HepG2 (cell line): ENCODE measurements at places on chromosomes 7 and 10.

GRCh38 chr7:82414389-82414788 is 29.2 kb downstream of the CACNA2D1 start:
- no peaks in the 10 kb centered on the region for H3K36me3 ChIP-seq
- no peaks in the 10 kb centered on the region for H3K27me3 ChIP-seq
- H3K27ac ChIP-seq, result no peak overlapping the region
- no peaks in the 10 kb centered on the region for H3K4me1 ChIP-seq

DNA sequence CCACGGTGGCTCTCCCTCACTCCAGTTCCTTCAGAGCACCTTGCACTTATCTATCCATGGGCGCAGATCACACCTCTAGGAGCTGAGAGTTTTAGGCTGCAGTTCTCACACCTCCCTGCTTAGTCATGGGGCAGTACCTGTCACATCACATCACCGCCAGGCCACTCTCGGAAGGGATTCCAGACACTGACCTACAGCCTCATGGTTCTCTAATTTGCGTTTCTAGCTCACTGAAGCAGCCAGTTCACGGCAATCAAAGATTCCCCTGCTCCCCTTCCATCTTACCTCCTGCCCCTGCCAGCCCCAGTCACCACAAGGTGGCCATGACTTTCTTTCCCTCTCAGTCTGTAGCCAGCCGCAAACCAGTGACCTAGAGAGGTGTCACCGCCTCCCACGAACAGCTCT is 34.2 kb downstream of the ADRB1 start:
- no peak overlapping the region for H3K27ac ChIP-seq
- DNase-seq, result no peak
- no peaks in the 10 kb centered on the region; the same call in 1 of the 2 replicates for H3K27me3 ChIP-seq
- no peaks in the 10 kb centered on the region for H3K36me3 ChIP-seq

GRCh38 chr7:35504365-35504764 is 190.6 kb downstream of the HERPUD2 start:
- H3K4me3 ChIP-seq, result no peak overlapping the region
- H3K27me3 ChIP-seq, result no peaks in the 10 kb centered on the region
- no peak overlapping the region for H3K27ac ChIP-seq
- peaks cover 6% of the 10 kb centered on the region; the same call in 1 of the 2 replicates for H3K4me1 ChIP-seq
- DNase-seq, result no peak
- no peaks in the 10 kb centered on the region for H3K36me3 ChIP-seq

GRCh38 chr7:1454542-1454941 is 4.7 kb downstream of the MICALL2 start:
- no peaks in the 10 kb centered on the region for H3K36me3 ChIP-seq
- peak overlapping the region; percentile 33 for H3K27ac ChIP-seq
- no peak for DNase-seq
- no peaks in the 10 kb centered on the region for H3K27me3 ChIP-seq

DNA sequence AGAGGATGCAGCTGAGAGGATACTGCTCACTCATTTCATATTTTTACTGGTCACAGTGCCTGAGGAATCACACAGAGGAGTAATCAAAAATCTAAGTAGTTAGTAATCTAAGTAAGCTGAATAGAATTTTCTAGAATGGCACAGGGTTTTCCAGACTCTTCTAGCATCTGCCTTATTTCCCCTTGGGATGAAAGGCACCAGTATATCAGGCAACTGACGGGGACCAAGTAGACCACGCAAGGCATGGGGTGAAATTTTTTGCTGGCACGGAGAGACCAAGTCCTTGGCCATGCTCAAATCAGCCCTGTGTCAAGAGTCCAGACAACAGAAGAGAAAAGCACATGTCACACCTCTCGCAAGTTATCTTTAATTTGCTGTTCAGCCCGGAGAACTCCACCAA is 14.2 kb downstream of the NCOA4 start:
- H3K36me3 ChIP-seq, result peaks cover 29% of the 10 kb centered on the region
- H3K27me3 ChIP-seq, result no peaks in the 10 kb centered on the region
- H3K4me1 ChIP-seq, result peaks cover 63% of the 10 kb centered on the region
- no peak overlapping the region for H3K4me3 ChIP-seq

DNA sequence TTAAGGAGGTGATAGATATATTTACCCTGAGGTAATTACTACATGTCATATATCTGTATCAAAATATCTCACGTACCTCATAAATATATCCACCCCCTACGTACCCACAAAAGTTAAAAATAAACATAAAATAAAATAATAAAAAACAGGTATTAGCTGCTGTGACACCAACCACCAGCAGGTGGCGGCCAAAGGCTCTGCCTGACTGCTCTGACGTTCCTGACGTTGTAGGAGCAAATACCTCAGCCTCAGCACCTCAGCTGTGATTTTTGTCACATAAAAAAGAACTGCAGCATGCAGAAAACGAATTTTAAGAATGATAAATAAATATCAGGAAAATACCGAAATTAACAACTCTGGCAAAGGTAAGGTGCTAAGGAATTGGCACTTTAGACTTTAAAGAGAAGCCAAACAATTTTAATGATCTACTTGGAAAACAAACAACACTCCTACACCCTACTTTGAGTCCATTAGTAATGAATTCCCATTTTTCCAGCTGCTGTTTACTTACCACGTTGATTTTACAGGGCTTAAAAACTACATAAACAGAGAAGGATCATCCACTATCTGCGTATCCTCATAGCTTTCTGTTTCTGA is 125.4 kb upstream of the TARP start:
- H3K4me1 ChIP-seq, result no peaks in the 10 kb centered on the region
- DNase-seq, result peak; percentile 21
- H3K27ac ChIP-seq, result no peak overlapping the region
- H3K27me3 ChIP-seq, result no peaks in the 10 kb centered on the region
- H3K4me3 ChIP-seq, result no peak overlapping the region

DNA sequence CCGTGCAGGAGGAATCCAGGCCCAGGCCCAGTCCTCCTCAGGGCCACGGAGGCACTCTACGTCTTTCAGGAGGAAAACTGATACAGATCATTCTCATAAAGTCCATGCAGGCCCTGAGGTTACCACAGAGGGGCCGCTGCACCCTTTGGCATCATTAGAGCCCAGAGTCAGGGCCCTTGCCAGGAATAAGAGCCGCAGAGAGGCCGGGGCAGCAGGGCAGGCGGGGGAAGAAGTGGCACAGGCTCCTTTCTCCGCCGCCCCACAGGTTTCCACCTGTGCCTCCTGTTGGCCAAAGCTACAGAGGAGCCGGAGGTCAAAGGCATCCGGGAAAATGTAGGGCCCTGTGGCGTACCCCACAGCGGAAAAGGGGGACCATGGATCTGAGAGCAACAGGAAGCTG is 366.6 kb upstream of the SHH start:
- no peak overlapping the region for H3K4me3 ChIP-seq
- no peaks in the 10 kb centered on the region for H3K4me1 ChIP-seq
- no peak overlapping the region for H3K27ac ChIP-seq

DNA sequence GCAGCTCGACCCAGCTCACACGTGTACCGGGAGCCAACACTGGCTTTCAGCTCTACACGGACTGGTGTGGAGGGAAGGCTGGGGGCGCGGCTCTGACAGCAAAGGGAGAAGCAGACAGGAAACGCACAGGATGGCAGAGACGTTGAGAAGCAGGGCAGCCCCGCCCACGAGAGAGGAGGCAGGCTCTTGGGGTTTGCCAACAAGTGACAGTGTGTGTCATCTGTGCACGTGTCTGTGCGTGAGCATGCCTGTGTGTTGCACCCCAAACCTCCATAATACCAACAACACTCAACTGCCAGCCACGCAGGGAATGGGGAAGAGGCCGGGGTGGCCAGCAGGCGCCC is 64.4 kb upstream of the PDGFA start:
- no peak overlapping the region for H3K4me3 ChIP-seq
- H3K27ac ChIP-seq, result no peak overlapping the region
- H3K4me1 ChIP-seq, result no peaks in the 10 kb centered on the region
- H3K36me3 ChIP-seq, result peaks cover 55% of the 10 kb centered on the region; the same call in 2 of the 3 replicates
- no peaks in the 10 kb centered on the region for H3K27me3 ChIP-seq
- no peak for DNase-seq
